Stimulated activated CD8-positive, alpha-beta memory T cell treated with anti-CD3 and anti-CD28 coated beads, Interleukin-4, amount 100 ng/mL, for 1 hour (primary cell): ENCODE measurements at places on chromosomes 1 and 21.

- no peak for DNase-seq
These were observed 29.3 kb downstream of the USP24 start for GRCh38 chr1:55185832-55186231.

DNA sequence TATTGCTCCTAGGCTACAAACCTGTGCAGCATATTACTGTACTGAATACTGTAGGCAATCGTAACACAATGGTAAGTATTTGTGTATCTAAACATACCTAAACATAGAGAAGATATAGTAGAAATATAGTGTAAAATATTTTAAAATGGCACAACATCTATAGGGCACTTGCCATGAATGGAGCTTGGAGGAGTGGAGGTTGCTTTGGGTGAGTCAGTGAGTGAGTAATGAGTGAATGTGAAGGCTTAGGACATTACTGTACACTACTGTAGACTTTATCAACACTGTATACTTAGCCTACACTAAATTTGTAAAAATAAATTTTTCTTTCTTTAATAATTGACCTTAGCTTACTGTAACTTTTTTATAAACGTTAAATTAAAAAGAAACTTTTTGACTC, 7.9 kb downstream of the LEFTY2 start:
- no peak for DNase-seq

DNA sequence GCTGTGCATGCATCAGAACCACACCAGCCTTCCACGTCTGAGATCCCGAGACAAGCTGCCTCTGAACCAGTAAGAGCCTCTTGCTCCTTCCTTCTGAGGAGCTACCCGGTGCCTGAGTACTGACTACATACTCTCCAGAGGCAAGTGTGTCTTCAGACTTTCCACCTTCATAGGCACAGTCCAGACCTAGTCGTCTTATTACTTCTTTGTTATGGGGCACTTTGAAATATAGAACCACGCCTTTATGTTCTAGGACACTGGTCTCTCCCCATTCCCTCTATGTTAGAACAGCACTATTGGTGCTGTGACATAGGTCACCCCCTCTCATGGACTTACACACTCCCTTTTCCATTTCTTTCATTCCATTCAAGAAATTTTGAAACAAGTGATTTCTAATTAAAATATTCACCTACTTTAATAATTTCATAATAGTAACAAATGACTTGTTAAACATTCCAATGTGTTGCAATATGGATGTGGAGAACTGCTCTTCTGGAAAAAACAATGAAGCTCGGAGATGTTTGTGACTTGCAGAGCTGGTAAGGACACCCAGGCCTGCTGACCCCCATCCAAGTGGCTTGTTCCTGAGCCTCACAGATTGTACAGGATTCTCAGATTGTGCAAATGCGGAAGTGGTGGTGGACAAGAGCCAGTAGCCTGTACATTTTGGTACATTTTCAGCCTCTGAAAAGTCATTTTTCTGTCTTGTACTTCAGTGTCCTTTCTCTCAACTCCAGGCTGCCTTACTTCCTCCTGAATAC, 76.1 kb upstream of the SIPA1L2 start:
- DNase-seq = no peak

DNA sequence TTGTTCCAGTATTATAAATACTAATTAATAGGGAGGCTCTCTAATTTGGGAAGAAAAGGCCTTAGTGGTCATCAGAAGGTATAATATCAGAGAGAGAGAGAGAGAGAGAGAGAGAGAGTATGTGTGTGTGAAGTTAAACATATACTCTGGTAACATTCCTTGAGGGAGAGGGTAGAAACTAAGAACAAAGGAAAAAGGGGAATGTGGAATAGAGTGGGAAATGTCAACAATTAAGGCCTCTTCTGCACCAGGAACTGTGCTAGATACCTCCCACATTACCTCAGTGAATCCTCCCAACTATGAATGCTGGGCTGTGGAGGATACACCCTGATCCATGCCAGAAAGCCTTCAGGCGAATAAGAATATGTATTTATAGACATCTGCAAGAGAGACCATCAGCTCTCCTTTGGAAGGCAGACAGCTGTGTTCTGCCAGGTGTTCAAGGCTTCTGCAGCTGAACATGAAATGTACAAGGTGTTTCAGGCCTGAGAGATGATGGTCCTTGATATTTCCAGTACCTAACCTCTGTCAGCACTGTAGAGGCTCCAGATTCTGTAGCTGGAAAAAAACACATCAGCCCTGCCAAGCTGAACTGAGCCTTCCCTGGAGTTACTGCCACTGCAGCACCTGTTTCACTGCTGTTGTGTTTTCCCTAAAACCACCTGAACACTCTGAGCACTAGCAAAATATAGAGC, 29.1 kb downstream of the TBX15 start:
- no peak for DNase-seq

GRCh38 chr1:172672720-172673119, 13.8 kb downstream of the FASLG start:
- no peak for DNase-seq

DNA sequence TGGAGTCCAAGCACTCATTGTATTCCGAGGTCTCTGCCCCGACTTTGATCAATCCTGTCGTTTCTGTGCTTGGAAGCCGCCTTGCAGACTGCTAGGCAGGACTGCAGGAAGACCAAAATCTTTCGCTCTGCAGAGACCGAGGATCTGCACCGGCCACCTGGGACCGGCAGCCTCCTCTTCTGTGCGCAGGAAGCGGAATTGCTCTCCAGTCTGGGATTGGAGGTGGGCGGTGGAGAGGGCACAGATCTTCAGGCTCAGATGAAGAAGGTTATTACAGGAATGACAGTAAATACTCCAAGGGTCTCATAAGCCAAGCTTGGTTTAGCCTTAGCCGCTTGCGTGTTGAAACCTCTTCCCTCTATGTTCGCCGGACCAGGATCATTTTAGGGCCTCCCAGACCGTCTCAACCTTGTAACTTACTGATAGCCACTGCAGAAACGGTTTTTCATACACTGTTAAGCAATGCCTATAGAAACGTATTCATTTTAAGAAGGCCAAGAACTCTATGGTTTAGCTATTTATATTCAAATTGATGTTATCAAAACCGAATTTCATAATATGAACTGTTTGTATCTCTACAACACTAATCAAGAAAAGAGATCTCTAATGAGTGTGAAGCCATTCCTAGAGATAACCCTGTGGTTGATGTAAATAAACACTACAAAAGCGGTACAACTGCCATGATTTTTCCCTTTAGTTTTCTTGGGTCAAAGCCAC, 1.1 kb downstream of the MIA3 start:
- DNase-seq = no peak

- no peak for DNase-seq
These were observed 26.0 kb downstream of the RGS1 start for GRCh38 chr1:192601567-192601966.

GRCh38 chr1:39672551-39672947, 642 bp upstream of the NT5C1A start:
- no peak for DNase-seq

- DNase-seq = no peak
These were observed 154.5 kb upstream of the KCND3 start for GRCh38 chr1:112143871-112144441.

DNA sequence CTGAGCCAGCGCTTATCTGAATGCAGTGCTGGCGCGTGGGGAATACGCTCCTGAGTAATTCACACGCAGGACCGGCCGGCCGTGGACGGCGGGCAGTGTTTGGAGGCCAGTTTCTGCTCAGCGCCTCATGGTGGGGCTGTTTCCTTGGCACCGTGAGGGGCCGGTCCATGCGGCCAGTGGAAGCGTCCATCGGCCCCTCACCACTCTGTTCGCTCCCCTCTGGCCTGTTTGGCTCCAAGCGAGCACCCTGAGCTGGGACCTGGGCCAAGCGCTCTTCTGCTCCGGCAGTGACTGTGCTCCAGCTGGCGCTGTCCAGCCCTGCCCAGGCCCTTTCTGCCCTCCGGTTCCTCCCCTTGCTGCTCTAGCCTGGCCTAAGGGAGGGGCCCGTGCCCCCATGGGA, 16.3 kb upstream of the PLCH2 start:
- DNase-seq = no peak

DNA sequence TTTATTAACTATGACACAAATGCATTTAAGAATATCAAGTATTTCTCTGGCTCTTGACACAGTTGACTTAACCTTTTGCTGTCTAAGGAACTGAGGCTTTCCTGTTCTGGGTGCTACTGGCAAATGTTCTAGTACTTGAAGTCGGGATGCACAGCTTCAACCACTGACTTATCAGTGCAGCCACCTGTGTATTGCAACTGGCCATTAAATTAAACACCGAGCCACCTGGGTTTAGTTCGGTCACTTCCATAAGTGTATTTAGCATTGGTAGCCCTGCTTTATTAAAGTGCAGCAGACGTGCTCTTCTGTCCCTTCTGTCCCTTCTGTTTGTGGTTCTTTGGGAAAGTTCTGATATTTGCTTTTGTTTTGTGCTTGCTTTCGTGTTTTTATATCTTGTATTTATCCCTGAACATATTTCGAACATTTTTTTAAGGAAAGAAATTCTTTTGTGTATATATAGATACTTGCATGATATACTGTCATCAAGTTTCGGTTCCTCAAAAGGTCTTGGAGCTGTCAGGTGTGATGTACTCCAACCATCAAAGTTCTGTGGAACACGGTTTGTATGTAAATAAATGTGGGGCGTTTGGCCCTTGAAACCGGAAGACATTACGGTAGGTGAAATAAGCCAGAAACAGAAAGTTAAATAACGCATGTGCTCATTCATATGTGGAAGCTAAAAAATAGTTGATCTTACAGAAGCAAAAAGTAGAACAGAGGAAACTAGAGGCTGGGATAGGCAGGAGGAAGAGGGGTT, 297.9 kb upstream of the GREM2 start:
- no peak for DNase-seq

- DNase-seq = no peak
These were observed 373.5 kb downstream of the KIF26B start for GRCh38 chr1:245528258-245528635.

DNA sequence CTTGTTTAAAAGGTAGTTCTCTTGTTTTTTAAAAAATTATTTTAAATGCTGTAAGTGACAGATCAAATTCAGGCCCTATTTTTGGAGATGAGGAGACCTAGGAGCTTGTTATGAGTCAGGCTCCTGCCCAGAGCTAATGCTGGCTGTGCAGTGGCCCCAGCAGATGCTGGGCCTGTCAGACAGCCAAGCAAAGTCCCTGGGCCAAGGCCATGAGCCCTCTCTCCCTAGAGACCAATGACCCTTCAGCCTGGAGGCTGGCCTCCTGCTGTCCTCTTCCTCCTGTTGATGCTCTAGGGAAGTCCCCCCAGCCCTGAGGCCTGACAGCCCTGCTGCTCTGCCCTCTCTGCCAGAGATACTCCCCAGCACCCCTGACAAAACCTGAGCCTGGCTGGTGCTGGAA, 128.1 kb upstream of the CTTNBP2NL start:
- no peak for DNase-seq

DNA sequence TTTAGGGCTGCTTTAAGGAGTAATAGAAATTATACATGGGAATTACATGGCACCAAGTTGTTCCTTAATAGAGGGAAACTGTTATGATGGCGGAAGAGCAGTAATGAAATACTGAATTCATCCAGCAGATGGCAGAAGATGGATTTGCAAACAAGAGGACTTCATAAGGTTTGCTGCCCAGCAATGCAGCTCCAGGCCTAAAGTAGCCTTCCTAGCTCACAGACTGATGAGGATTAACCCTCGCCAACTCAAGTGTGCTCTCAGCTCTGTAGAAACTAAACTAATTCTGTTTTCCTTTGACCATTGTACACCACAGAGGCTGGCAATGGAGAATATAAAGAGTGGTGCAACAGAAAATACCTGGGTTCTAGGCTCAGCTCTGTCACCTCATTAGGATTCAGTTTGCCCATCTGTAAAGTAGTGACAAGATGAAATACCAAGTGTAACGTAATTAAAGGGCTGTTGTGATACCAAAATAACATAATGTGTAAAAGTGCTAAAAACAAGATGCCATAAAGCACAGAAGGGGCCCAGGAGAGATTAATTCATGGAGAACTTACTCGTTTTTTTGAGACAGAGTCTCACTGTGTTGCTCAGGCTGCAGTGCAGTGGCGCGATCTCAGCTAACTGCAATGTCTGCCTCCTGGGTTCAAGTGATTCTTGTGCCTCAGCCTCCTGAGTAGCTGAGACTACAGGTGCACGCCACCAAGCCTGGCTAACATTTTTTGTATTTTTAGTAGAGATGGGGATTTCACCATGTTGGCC, 102.4 kb upstream of the SERBP1 start:
- DNase-seq = no peak

DNA sequence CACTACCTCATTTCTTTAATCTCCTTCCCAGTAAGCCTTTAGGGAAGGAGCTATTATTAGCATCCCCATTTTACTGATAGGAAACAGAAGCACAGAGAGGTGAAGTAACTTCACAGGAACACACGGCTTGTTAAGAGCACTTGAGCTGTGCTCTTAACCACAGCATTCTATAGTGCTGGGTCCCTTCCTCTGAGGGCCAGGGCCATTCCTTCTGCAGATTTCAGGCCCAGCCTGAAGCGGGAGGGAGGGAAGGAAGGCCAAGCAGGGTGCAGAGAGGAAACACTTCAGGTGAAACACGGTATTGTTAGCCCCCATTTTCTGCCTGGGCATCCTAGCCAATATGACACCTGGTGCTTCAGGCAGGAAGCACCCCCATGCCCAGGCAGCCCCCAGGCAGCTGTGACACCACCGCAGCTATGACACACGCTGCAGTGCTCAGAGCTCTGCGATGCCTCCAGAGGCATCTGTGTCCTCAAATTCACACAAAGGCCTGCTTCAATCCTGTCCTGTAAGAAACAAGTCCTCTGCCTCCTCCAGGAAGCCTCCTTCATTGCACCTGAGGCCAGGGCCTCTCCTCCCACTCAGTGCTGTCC, 4.5 kb upstream of the EXTL1 start:
- no peak for DNase-seq

DNA sequence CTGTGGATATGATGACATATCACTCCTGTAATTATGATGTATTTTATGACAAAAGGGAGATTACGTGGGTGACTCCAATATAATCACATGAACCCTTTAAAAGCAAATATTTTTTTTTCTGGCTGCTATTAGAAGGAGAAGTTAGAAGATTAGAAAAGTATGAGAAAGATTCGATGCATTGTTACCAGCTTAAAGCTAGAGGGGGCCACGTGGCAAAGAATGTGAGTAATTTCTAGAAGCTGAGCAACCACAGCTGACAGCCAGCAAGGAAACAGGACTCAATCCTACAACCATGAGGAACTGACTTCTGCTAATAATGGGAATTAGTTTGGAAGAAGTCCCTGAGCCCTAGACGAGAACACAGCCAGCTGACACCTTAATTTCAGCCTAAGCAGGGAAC, 56.3 kb upstream of the C1orf87 start:
- DNase-seq = no peak

GRCh38 chr1:66012106-66012784, 219.6 kb downstream of the PDE4B start:
- no peak for DNase-seq
